ENCODE measurements at places on chromosomes 6 and 20. TPM values are rescaled to one million over a fixed set of nuclear protein-coding genes. Genes with fewer than 3 reads are reported as not detected.
A peak's percentile ranks its signal among the peaks of the same experiment; 100 is the strongest.

DNA sequence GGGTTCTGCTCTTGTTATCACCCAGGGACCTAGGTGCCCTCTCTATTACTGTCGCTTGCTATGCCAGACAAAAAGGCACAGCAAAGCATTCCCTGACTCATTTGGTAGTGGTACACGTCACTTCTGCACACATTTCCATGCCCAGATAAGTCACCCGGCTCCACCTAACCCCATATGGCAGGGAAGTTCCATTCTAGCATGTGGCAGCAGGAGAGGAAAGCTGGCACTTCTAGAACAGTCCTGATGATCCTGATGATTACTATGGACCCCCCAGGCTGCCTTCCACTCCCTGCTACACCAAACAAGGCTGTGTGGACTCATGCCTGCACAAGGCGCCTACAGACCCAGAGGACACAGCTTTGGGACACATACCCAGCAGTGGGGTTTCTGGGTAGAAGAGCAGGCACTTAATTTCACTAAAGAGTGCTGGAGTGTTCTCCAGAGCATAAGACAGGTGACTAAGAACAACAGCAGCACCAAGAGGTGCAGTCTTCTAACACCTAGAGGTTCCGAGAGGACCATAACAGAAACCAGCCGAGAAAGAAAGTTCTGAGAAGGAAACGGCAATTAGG lies 53.5 kb upstream of the NELFCD start:
- no peak for DNase-seq

DNA sequence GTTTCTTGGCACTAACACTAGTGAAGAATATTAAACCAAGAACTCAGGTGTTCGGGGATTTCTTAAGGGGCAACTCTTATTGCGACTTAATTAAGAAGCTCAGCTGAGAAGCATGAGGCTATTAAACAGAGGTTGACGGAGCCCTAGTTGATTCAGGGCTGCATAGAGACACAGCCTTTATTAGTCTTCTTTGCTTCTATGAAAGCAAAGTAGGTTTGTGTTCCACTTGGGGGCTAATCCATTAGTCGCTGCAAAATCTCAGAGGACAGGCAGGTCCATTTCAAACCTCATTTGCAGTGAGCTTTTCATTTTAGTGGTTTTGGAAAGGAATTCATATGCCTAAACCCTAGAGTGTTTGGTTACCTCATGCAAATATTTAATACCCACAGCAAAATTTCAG lies 506.6 kb upstream of the SULF2 start:
- peak; percentile 47 for DNase-seq

Gene GNRH2
- total RNA-seq, result not detected

Gene C6orf15
- not detected for total RNA-seq

- no peak for DNase-seq
Observed at GRCh38 chr6:24076011-24076410, 50.0 kb upstream of the NRSN1 start.

DNA sequence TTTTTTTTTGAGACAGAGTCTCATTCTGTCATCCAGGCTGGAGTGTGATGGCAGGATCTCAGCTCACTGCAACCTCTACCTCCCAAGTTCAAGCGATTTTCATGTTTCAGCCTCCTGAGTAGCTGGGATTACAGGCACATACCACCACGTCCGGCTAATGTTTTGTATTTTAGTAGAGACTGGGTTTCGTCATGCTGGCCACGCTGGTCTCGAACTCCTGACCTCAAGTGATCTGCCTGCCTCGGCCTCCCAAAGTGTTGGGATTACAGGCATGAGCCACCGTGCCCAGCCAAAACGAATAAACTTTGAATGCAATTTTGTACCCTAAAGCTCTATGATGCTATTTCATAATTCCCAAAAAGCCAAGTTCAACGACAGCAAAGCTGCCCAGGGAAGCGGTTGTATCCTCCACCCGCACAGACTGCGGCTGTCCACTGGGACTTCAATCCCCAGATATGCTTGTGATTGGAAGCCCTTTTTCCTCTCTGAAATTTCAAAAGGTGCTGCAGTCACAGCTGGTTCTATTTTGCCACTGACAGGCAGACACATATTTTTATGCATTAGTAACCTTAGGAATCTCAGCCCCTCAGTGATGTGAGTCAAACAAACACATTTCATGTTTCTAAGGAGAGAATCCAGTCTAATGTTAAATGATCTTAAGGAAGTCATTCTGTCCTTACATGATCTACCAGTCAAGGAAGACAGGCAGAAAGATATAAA lies 8.7 kb upstream of the RAMACL start:
- DNase-seq, result peak; percentile 94

Gene GTSF1L
- total RNA-seq, result not detected

- DNase-seq, result no peak
Observed at GRCh38 chr6:34447910-34448309, 18.0 kb upstream of the PACSIN1 start.

DNA sequence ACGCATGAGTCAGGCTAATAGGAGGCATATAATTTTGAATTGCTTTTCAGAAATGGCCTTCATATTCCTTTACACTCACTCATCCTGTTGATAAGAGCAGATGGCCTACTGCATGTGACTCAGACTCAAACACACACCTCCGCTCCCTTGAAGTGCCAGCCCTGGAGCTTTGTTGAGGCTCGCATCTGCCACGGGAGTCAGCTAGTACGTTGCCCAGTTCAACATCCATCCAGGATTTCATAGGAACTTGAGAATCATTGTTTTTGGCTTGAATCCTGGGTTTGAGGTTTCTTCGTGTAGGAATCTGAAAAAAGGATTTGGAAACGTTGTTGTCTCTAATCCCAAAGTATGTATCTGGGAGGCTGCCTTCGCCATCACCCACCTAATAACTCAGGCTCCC lies 87.4 kb upstream of the JAG1 start:
- DNase-seq, result peak; percentile 99

DNA sequence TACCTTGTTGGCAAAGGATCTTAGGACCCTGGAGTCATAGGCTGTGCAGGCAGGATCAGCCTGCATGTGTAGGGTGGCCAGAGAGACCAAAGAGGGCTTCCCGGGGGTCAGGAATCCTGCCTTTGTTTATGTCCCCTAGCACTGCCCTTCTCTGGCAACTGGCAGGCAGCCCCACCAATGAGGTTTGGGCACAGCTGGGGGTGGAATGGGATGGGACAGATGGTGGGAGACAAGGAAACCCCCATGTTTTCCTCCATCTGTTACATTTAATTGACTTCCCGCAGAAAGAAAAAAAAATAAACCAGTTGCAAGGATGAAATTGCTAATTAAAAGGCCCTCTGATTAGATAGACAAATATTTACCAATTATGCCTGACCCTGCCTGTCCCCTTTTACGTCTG lies 27.6 kb downstream of the CD40 start:
- DNase-seq, result no peak

Gene INSM1
- total RNA-seq, result not detected

- no peak for DNase-seq
Observed at GRCh38 chr20:63345328-63346100, 15.6 kb downstream of the CHRNA4 start.

GRCh38 chr6:119728935-119729334 lies 379.4 kb upstream of the MAN1A1 start:
- DNase-seq, result no peak

- DNase-seq, result no peak
Observed at GRCh38 chr20:59246691-59247400, 53.6 kb upstream of the EDN3 start.

- no peak for DNase-seq
Observed at GRCh38 chr6:2434912-2435311, 189.5 kb upstream of the GMDS start.

- peak; percentile 33 for DNase-seq
Observed at GRCh38 chr20:45987108-45987780, 15.2 kb upstream of the ZNF335 start.

GRCh38 chr6:110878751-110879522 lies 4.4 kb downstream of the AMD1 start:
- DNase-seq, result no peak

- DNase-seq, result no peak
Observed at GRCh38 chr20:41505184-41505583, 113.0 kb downstream of the CHD6 start.

- DNase-seq, result no peak
Observed at GRCh38 chr20:46962452-46963195, 68.0 kb downstream of the EYA2 start.

DNA sequence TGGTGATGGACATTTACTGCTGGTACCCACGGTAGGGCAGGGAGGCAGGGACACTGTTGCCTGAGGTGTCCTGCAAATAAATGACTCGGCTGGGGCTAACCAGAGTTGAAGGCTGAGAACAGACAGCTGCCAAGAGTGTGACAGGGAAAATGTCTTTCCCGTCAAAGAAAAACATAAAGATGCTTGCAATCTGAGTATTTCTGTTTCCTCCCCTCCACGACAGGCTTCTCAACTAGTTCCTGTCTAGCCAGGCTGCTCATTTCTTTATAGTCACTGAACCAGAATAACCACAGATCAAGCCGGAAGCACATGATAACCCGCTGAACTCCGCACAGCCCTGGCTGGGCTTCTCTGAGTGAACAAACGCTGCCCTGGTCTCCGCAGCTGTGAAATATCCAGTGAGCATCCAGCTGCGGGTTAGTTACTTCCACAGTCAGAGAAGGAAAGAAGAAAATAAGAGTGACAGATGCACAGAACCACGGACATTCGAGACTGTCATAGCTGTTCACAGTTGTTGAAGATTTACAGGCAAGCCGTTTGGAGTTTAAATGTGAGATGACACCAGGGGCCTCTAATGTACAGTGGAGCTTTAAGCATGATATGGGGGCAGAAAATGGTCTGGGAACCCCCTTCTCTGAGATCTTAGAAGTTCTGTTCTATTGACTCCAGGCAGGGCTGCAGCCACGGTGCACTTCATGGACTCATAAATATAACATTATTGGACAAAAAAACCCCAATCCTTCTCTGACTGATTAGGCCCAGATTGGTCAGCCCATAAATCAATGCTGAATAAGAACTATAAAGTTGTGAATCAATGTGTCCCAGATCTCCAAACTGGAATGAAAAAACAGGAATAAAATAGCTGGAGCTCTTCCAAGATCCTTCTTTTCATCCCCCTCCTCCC lies 299.9 kb upstream of the SUPT3H start:
- peak; percentile 74 for DNase-seq

- DNase-seq, result no peak
Observed at GRCh38 chr20:58675641-58676040, 17.0 kb upstream of the NPEPL1 start.

Gene OR12D3
- total RNA-seq, result not detected

- peak; percentile 87 for DNase-seq
Observed at GRCh38 chr6:52507557-52508260, 69.2 kb downstream of the TRAM2 start.

DNA sequence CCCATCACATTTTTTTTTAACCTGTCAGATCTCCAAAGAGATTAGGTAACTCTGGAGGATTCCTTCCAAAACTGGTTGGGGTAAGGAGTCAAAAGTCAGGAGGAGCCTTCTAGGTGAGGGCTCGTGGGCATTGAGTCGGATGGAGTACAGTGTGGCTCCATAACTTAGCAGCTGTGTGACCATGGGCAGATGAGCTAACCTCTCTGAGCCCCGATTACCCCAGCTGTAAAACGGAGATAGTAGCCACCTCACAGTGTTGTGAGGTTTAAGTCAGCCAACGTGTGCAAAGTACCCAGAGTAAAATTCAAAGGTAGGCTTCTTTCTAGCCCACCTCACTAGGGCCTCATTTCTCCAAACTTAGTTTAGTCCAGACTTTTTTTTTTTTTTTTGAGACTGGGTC lies 151.5 kb downstream of the CD24 start:
- DNase-seq, result no peak

Gene SYCP2L
- total RNA-seq, result under 0.01 TPM

- no peak for DNase-seq
Observed at GRCh38 chr6:54040545-54040944, 70.7 kb upstream of the MLIP start.

- DNase-seq, result no peak
Observed at GRCh38 chr6:10383331-10384090, 31.4 kb downstream of the TFAP2A start.

GRCh38 chr20:44696315-44696714 lies 18.9 kb upstream of the CCN5 start:
- no peak for DNase-seq

- no peak for DNase-seq
Observed at GRCh38 chr6:138289739-138290138, 71.4 kb upstream of the PBOV1 start.

- DNase-seq, result peak; percentile 44
Observed at GRCh38 chr6:30554962-30555815, 1.1 kb downstream of the GNL1 start.

GRCh38 chr6:3137057-3137777 lies 18.7 kb downstream of the BPHL start:
- DNase-seq, result no peak

Gene RAET1L
- not detected for total RNA-seq

Gene EFCAB8
- under 0.01 TPM for total RNA-seq

Gene TOX2
- 4.4 TPM for total RNA-seq

DNA sequence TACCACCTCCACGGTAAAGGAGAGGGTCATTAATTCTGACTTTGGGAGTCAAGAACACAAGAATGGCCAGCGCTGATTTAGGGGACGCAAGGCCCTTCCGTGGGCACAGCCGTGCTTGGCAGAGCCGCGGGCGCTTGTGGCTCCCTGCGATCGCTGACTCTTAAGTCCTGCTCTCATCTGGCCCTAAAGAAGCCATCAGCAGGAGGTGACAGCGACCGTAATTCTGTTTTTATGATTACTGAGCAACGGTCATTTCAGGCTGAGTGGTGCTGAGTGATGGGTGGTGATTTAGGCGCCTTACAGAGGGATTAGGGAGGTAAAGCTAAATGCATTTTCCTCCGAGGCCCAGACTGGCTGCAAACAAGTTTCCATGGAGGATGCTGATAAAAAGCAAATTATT lies 364.6 kb upstream of the SULF2 start:
- no peak for DNase-seq

- no peak for DNase-seq
Observed at GRCh38 chr20:32798046-32798981, 21.4 kb upstream of the MAPRE1 start.

GRCh38 chr20:63497946-63498935 lies 642 bp downstream of the EEF1A2 start:
- peak; percentile 17 for DNase-seq

Gene CSNK2B
- 67.2 TPM for total RNA-seq

DNA sequence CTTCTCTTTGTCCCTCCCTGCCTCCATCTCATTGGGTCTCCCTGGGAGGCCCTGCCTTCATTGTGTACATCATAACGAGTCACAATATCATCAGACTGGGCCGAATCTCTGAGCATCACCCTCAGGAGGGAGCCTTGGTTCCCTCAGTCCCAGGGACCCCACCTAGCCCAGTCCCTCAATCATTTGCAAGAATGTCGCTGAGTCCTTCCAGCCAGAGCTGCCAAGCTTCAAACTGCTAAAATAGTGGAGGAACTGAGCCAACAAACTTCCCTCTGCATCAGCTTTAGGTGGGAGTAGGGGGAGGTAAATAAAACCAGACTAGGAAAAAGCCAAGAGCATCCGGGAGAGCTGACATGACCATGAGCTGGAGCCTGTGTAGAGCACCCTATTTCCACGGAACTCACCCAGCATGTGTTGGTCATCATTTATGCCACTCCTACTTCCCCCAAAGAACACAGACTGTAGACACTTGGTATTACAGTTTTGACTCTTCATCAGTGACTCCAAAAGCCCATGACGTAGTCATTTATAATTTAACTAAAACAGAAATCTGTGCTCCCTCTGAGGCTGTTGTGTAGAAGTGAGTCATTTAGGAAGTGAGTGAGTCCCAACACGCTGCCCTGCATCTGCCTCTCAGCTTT lies 28.8 kb upstream of the IL17A start:
- no peak for DNase-seq

Measured in fibroblast of lung (primary cell).